Prostate gland (tissue), 2 donors: ENCODE measurements at places on chromosomes 16 and 17. TPM values are rescaled to one million over a fixed set of nuclear protein-coding genes. Genes with fewer than 3 reads are reported as not detected.

DNA sequence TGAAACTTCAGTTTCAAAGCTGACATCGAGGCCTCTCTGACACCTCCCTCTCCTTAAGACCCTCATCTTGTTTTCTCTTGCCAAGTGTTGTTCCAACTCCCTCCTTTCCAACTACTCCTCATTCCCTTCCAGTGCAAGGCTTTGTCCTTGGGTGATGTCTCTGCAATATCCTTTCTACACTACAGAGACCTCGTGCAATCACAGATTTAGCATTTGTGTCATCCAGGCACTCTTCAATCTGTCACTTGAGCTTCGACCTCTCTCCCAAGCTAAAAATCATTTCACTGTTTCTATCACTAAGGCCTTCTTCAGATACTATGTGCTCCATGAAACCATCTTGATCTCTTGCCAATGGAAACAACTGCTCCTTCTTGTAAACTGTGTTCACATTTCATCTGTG, 31.6 kb downstream of the TEKT3 start:
- no peak for DNase-seq

DNA sequence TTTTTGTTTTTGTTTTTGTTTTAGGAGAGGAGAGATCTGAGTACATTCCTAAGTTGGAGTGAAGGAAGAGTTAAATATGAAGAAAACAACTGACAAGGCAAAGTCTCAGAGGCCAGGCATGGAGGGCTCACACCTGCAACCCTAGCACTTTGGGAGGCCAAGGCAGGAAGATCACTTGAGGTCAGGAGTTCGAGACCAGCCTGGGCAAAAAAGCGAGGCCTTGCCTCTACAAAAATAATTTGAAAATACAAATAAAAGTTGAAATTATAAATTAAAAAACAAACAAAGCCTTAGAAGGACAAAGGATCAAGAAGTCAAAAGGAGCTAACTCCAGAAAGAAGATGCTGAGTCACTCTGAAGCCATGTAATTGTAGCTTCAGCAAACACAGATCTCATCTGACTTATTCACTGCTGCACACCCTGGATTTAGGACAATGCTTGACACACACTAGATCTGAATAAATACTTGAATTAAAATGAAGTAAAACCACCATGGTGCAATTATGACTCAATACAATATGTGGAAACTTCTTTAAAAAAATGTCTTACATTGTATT, 9.1 kb downstream of the CEP20 start:
- no peak for DNase-seq

DNA sequence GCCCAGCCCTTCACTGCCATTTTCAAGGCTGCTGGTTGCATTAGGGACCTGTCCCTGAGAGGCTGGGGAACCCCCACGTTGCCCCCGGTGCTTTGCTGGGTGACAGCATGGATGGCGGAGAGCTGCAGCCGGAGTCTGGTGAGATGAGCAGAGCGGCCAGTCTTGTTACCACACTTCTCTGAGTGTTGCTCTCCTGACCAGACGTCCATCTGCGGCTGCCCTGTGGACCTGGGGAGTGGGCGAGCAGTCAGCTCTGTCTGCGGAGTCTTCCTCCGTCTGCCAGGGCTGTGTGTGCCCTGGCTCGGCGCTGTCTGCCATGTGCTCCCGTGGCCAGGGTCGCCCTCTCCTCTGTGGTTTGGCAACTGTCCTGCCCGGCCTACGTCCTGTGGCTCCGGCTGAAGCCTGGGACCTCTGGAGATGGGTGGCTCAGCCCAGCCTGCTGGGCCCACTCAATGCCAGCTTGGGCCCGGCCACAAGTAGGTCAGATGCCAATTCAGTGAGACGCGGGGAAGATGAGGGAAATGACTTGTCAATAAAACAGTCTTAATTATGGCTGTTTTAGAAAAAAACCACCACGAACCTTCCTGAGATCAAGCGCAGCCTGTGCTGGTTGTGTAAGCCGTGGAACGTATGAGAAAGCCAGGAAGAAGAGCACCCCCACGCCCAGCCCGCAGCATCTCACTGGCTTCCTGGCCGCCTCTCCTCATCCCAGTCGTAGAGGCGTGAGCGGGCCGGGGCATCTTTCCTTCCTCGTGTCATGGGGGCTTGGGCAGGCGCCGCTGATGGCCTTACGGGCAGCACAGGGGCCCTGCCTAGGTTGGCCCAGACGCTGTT, 7.9 kb downstream of the KCTD5 start:
- no peak for DNase-seq

CRYM gene
- total RNA-seq: 59.5 TPM

DNA sequence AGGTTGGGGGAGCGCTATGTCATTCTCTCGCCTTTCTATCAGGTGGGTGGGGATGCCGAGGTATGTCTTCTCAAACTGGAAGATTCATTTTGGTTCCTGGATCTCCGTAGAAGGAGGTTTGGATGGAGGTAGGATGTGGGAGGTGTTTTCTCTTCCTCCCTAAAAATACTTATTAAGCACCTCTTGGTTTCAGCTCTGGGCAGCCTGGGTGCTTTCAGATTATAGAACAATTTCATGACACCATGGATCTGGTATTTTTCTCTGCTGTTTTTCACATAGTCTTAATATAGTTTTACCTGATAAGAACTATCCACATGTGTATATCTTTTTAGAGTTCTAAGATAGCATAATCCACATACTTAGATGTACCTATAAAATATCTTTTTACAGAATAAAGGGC, 92.9 kb downstream of the YPEL2 start:
- DNase-seq: no peak
